Renal cortical epithelial cell (primary cell): ENCODE measurements at places on chromosomes 3 and 15. TPM values are rescaled to one million over a fixed set of nuclear protein-coding genes. Genes with fewer than 3 reads are reported as not detected.

The FBXL22 gene
- 0.45 TPM in 1 of 2 replicates, not detected in the other for total RNA-seq

GRCh38 chr3:17115186-17115585 lies 230.4 kb downstream of the PLCL2 start:
- DNase-seq = peak; percentile 59

GRCh38 chr15:69225355-69226022 lies 65.1 kb downstream of the GLCE start:
- DNase-seq = peak; percentile 75

DNA sequence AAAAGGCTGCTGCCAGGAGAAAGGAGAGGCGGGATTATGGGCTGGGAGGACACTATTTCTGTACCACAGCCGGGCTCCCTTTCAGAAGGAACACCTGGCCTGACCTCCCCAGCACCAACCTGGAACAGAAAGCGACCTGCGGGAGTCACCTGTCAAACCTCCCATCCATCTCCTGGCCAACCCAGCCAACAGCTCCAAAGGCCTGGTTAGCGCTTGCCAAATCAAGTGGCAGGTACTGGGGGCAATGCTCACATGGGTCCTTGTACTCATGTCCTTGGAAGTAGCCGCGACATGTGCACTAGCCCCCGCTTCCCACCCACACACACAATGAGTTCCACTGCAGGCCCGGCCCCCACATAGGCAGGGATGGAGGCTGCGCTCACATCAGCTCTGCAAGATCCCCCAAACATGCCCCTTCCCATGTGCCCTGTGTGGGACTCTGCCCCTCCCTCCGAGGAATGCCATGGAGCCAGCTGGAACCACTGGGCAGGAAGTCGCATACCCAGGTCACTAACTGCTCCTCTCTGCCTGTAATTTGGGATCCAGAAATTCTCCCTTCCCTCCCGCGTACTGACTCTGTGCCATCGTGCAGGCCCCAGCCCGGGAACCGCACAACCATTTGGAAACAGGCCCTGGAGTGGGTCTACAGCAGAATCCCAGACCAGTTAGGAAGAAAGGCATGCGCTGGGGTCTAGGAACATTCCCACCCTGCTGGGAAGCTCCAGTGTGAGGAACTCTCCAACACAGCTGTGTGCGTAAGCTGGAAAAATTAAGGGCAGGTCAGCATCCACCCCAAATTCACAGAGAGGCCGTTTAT lies 98.9 kb downstream of the LRIG1 start:
- no peak for DNase-seq

DNA sequence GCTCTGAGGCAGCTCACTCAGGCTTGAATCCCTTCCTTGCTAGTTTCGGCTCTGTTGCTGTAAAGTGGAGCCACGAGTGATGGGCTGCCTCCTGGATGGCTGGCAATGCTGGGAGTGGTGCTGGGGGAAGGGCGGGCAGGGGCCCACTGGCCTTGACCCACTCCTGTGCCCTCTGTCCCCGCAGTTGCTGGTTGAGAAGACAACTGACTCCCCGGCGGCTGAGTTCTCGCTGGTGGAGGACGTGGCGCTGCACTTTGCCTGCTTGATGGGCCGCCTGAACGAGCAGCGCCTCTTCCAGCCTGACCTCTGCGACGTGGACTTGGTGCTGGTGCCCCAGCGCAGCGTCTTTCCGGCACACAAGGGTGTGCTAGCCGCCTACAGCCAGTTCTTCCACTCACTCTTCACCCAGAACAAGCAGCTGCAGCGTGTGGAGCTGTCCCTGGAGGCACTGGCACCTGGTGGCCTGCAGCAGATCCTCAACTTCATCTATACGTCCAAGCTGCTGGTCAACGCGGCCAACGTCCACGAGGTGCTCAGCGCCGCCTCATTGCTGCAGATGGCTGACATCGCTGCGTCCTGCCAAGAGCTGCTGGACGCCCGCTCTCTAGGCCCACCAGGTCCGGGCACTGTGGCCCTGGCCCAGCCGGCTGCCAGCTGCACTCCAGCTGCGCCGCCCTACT lies 4.7 kb downstream of the ZBTB47 start:
- no peak for DNase-seq

GRCh38 chr15:90729261-90729660 lies 12.1 kb downstream of the BLM start:
- DNase-seq = no peak

DNA sequence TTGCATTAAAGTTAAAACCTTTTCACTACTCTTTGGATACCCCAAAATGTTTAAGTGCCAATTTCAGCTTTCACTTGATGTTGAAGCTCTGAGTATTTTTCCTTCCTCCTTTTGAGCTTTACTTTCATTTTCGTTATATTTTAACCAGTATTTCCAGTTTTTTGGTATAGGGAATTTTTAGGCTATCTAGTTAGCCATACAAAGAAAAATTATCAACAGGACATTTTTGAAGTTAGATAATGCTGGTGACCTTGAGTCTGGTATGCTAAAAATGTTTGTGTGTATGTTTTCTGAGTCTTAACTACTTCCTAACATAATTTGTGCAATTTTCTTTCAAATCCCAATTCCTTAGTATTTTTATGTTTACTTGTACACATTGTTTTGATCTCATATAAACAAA lies 284.8 kb downstream of the OTOL1 start:
- no peak for DNase-seq

- DNase-seq = no peak
Observed at GRCh38 chr15:98759277-98759676, 110.9 kb downstream of the IGF1R start.

- no peak for DNase-seq
Observed at GRCh38 chr3:73484656-73485248, 140.0 kb downstream of the PDZRN3 start.

DNA sequence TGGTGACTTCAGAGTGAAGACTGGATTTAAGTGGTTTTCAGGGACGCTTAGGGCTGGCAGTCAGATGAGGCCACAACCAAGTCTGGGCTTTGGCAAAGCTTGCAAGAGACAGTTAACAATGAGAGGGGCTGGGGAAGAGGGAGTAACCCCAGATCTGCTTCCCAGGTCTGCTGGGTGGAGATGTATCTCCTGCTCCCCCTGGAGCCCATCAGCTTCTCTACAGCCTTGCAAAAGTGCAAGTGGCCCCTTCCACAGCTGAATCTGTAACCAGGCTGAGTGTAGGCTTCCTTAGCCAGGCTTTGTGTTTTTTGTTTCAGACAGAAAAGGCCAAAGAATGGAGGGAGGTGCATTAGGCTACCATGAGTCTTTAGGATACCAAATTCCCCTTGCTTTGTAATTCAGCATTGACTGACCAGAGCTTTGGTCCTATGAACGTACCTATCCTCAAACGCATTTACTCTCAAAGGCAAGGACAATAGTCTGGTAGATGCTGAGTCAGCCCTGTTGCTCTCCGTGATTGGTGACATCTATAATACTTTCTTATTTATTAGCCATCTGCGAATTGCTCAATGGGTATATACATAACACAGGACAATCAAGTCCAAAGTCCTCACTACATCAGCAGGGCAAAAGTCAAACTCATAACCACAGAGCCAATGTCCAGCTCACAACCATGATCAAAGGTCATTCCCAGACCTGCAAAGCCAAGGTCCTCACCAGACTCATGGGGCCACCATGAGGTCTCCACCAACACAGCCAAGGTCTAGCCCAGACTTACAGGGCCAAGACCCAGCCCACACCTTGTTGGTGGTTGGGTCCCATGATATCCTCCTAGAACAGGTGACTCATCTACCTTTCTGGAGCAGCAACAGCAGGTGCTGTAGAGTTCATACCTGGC lies 17.1 kb downstream of the CCDC13 start:
- DNase-seq = no peak

The ALPK3 gene
- total RNA-seq = 16.0 and 79.8 TPM in 2 replicates

DNA sequence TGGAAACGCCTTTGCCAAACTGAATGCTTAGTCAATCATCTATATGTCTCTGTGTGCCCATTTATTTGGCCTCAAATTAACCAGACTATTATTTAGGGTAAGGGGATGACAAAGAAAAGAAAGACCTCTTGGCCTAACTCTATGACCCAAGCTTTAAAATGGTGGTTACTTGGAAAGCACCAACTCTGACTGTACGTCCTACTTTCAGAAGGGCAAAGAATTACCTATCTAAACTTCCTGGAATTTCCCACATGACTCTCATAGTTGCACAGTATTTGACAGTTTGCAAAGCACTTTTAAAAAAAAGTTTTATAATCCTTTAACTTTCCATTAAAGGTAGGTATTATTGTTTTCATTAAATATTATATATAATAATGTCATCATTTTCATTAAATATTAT lies 6.3 kb upstream of the MTHFS start:
- DNase-seq = no peak

- no peak for DNase-seq
Observed at GRCh38 chr15:47736143-47736786, 19.0 kb downstream of the SEMA6D start.

GRCh38 chr3:73683706-73684105 lies 59.0 kb upstream of the PDZRN3 start:
- no peak for DNase-seq

The SGO1 gene
- total RNA-seq = 0.99 and 7.3 TPM in 2 replicates

DNA sequence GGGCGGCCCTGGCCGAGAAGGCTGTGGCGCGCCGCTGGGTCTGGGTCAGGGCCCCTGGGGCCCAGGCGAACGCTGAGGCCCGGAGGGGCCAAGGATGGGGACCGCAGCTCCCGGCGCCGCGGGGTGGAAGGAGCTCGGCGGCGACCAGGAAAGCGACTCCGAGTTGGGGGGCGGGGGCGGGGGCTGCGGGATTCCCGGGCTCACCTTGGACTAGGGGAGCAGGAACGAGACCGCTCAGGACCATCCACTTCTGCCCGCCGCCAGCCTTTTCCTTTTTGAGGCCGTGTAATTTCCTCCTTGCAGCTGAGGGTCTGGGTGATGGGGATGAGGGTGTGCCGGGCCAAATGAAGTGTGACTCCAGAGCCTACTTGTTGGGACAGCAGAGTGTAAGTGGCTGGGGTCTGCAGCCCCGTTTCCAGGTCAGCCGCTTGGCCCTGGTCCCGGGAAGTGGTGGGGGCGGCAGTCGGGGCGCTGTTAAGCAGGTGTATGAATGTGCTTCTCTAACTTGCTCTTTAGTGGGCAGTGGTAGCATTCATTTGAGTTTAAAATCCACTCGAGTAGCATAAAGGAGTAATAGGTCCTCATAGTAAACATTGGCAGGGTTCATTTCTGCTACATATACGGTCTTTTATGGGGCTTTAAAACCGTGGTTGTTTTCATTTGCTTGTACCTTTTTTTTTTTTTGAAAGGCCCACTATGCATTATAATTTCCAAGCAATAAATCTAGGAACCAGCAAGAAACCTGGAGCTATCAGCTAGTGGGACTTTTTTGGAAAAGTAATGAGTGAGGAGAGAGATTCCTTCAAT lies 717 bp downstream of the PXK start:
- DNase-seq = peak; percentile 43

GRCh38 chr3:108473711-108474110 lies 36.7 kb downstream of the MYH15 start:
- no peak for DNase-seq

The SYNPR gene
- total RNA-seq = not detected in 2 replicates

GRCh38 chr3:30231277-30232141 lies 374.9 kb upstream of the TGFBR2 start:
- no peak for DNase-seq

GRCh38 chr3:189458528-189458927 lies 172.7 kb upstream of the TP63 start:
- DNase-seq = no peak

DNA sequence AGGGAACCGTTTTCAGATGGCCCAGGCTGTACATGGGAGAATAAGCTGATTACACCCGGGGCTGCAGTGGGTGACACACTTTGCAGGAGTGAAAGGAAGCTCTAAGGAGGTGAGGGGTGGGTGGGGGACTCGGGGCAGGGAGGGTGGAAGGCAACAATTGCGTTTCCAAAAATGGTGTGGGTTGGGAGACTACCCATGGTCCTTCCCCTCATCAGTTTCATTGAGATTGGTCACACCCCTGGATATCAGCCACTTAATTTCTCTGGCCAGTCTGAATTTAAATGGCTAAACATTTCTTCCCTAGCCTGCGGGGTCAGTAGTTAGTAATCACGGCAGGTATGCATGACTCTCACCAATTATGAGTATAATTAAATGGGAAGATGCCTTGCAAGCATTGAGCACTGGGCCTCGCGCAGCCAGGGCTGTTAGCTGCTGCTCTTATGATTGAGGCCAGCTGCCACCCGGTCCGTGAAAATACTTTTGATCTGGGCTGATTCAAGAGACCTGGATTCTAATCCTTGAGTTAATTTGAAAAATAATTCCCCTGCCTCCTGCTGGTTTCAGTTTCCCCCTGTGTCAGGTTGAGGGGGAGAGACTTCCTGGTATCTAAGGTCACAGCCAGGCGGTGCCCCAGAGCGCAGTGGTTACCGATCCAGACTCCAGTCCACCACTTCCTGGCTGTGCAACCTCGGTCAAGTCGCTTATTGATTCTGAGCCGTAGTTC lies 23.3 kb downstream of the SLC6A6 start:
- peak; percentile 78 for DNase-seq

DNA sequence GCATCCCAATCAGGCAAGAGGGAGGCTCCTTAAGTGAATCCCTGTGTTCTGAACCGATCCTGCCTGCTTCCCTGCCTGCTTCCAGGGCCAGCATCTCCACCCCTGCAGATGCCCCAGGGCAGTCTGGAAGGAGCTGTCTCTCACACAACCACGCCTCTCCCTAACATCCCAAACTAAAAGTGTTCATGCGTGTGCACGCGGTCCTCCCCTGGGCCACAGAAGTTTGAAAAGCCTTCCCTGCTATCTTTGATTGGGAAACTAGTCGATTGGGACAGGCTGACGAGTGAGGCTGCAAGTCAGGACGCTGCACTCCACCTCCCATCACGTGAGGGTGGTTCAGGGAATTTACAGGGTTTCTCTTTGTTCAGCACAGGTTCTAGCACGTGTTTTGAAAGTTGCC lies 340.9 kb upstream of the ICE2 start:
- DNase-seq = no peak

- peak; percentile 76 for DNase-seq
Observed at GRCh38 chr3:135905058-135905724, 60.3 kb upstream of the PPP2R3A start.

DNA sequence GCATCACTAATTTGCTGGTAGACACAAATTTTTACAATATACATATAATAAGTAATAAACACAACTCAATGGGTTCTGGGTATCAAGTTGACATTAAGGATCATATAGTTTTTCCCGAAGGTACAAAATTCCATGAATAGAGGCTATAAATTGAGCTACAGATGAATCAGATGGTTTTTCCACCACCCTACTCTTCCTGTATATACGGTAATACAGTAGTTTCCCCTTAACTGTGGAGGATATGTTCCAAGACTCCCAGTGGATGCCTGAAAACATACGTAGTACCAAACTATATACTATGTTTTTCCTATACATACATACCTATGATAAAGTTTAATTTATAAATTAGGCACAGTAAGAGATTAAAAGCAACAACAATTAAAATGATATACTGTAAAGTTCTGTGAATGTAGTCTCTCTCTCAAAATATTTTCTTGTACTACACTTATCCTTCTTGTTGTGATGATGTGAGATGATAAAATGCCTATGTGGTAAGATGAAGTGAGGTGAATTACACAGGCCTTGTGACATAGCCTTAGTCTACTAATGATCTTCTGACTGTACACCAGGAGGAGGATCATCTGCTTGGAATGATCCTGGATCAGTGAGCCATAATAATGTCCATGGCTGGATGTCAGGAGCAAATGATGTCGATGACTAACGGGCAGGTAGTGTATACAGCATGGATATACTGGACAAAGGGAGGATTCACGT lies 116.7 kb downstream of the NR1I2 start:
- DNase-seq = peak; percentile 65

The ATP13A5 gene
- not detected in 2 replicates for total RNA-seq

The ARGFX gene
- total RNA-seq = not detected in 2 replicates

The TF gene
- under 0.01 TPM in 1 of 2 replicates, not detected in the other for total RNA-seq
